ENCODE measurements at places on chromosomes 1 and 21.

DNA sequence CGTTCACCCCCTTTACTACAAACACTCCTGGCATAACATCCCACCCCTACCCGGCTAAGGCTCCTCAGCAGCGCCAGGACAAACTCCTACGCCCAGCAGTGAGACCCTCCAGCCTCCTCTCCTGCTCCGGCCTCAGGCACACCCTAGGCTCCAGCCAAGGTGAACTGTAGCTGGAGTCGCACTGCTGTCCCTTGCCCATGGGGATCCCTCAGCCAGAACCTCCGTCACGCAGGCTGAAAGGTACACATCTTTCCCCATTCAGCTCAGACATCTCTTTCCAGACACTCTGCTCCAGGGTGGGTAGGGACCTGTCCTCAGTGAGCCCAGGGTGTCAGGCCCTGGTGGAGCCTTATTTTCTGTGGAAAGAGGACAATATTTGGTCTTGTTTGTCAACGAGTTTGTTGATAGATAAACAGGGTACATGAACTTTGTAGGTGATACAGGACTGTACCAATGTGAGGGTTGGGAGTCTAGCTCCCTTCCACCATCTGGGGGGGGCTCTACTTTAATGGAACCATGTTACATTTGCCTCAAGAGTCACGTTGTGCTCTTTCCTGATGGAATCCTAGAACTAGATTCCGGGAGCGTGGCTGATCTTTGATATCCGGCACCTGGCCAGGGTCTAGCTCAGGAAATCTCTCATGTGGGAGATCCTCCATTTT lies 56.5 kb upstream of the SSBP3 start:
- DNase-seq: no peak

GRCh38 chr1:159122005-159122621 lies 45.5 kb upstream of the AIM2 start:
- no peak for DNase-seq

GRCh38 chr1:97911266-97912215 lies 9.3 kb downstream of the DPYD start:
- no peak for DNase-seq

DNA sequence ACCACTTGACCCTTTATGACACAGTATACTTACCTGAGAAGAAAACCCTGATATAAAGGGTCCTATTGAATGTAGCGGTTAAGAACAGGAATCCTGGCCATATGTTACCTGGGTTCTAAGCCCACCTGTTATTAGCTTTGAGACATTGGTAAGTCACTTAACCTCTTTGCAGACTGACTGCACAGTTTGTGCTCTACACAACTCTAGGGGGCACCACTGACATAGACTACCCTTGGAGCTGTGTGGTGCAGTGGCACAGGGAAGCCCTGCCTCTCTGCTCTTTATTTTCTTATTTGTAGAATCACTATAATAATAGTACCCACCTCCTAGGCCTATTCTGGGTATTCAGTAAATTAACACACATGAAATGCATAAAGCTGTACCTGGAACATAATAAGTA lies 165.6 kb downstream of the C1orf94 start:
- DNase-seq: no peak

DNA sequence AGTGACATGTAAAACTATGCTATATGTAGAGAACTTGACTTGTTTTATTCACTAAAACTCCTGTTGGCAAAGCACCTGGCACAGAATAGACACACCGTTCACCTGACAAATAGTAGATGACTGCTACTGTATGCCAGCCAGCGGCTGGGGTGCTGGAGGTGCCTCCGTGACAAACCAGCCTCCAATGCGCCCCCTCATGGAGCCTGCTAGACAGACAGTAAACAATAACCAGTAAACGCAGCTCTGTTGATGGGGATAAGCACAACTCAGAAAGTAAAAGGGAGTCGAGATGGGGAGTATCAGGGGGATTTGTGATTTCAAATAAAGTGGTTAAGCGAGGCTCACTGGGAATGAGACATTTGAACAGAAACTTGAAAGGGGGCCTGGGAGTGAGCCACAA lies 107.2 kb downstream of the PRDM2 start:
- no peak for DNase-seq

- DNase-seq: no peak
Observed at GRCh38 chr1:192877283-192877886, 68.5 kb downstream of the RGS2 start.

GRCh38 chr1:184283999-184284398 lies 102.8 kb upstream of the C1orf21 start:
- no peak for DNase-seq

DNA sequence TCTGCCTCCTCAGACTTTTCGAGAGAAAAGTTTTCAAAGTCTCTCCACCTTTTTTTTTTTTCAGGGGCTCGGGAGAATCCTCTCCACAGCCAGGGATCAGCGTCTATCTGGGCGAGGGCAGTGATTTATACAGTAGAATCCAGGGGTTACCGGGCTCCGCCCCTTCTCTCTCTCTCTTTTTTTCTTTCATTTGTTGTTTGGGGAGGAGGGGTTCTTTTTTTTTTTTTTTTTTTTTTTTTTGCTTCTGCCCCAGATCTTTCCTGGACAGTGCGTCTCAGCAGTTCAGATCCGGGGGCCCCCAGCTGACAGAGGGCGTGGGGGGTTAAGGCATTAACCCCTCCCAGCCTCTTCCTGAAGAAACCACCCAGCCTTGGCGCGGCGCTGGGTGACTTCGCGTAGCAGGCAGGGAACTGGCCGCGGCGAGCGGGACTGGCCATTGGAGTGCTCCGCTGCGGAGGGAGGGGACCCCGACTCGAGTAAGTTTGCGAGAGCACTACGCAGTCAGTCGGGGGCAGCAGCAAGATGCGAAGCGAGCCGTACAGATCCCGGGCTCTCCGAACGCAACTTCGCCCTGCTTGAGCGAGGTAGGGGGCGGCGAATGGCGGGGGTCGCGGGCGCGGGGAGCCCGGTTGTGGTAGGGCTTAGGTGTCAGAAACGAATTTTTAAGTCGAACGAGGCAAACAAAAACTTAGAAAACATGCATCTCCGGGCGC lies at the start of gene S1PR1:
Gene S1PR1, plus strand, starts transcription at position 504 of the 713 bp plus-strand sequence. CDS start 1,966 bp downstream, outside the sequence.
- peak; percentile 55 for DNase-seq

DNA sequence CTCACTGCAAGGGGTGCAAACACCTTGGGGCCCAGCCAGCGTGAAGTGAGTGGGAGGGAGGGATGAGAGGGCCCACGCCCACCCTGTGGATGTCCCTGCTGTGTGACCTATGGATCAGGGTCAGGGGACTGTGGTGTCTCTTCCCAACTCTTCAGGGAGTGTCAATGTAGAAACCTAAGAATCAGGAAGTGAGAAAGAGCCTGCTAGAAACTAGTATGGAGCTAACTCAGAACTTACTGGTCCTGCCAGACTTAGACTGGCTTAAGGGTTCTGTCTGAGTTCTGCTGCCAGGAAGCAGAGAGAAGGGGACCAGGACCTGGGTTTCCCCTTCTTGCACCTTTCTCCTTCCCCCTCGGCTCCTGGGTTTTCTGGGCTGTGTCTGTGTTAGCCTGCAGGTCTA lies 1.8 kb upstream of the IL10 start:
- DNase-seq: no peak

DNA sequence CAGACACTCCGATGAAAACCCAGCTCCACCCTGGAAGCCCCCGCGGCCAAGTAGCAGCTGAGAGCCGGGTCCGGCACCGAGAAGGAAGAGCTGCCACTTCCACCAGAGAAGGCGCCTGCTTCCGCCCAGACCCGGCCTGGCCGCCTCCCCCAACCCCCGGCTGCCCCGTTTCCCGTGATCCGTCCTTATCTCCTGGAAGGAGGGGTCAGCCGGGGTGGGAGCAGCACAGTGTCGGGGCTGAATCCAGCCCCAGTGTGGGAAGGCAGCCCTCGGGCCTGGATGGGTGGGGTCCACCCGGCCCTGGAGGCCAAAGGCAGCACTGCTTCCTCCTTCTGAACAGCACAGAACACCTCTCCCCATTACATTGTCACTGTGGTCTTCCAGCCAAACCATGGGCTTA lies 69.4 kb downstream of the MEGF6 start:
- DNase-seq: no peak

DNA sequence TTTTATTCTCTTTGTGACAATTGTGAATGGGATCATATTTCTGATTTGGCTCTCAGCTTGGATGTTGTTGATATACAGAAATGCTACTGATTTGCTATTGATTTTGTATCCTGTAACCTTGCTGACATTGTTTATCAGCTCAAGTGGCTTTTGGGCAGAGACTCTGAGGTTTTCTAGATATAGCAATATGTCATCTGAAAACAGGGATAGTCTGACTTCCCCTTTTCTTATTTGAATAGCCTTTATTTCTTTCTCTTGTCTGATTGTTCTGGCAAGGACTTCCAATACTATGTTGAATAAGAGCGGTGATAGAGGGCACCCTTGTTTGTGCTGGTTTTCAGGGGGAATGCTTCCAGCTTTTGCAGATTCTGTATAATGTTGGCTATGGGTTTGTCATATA lies 150.8 kb downstream of the FASLG start:
- no peak for DNase-seq

GRCh38 chr1:238177960-238178645 lies 287.4 kb upstream of the ZP4 start:
- DNase-seq: no peak
